ENCODE measurements at places on chromosomes 7 and 10.

DNA sequence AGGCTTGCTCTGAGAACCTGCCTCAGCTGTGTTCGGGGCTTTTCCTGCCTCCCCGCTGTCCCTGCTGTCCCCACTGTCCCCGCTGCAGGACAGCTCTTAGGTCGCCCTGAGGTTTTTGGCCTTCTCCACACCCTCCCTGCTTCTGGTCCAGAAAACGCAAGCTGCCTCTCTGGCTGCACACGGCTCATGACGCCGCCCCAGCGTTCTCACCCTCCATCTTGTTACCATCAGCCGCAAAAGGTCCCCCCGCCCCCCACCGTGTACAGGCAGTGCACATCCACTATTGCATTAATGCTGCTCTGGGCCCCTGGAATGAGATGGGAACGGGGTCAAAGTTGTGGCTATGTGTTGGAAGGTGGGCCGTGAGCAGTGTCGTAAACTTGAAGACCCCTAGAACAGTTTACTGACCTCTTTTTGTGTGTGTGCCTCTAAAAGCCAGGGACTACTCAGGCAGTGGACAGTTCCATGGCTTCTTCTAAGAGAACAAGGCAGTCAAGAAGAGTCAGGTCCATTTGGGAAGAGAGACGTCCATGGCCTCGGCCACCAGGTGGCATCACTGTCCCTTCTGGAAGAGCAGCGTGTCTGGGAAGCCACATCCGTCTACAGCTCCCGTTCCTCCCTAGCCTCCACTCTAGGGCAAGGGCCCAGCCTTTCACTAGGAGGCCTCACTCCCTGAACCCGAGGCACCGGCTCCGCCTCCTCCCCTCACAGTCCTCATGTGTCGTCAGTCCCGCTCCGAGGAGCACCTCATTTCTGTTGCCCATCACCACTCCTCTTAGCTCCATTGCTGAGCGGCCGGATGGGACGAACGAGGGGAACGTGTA lies 38.5 kb upstream of the MKRN1 start:
- peak; percentile 56 for DNase-seq

GRCh38 chr10:23413629-23414089 lies 25.2 kb upstream of the OTUD1 start:
- DNase-seq: no peak

GRCh38 chr10:17734432-17735080 lies 17.4 kb upstream of the TMEM236 start:
- no peak for DNase-seq

DNA sequence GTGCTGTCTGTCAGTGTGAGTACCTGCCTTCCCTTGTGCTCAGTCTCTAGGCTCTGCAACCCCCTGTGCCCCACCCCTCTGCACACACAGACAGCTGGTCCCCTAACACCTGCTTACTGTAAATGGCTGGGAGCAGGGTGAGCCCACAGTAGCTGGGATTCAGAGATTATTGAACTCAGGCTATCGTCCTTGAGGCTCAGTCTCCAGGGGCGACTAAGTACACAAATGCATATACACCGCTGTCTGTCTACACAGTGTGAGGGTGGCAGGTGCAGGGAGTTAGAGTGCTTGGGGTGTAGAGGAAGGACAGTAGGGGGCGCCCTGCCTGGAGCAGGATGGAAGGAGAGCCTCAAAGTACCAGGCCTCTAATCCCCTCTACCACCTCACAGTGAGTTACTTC lies 12.9 kb downstream of the UPP1 start:
- no peak for DNase-seq

DNA sequence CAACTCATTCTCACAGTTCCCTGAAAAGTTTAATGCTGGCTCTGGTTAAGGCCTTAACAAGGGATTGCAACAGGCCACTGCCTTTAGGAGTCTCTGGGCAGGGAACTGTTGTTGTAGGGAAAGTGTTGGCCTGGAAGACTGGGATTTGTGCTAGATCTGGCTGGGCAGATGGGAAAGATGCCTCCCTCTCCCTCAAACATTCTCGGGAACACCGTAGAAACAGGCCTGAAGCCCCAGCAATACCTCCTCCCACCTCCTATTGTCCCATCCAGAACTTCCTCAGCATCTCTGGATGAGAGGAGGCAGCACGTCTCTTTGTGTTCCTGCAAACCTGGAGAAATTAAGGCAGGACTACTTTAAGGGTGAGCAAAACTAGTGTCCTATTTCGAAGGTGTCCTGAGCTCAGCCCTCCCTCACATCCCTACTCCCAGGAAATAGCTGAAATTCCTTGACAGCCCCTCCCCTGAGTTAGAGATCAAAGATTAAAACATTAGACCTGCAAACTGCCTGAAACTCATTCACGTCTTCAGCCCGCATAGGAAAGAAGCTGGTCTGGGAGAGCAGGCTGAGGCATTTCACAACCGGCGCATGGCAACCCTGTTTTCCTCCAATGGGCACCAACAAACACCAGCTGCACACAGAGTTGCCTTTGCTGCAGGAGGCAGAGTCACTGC lies 10.9 kb upstream of the MAP3K8 start:
- DNase-seq: no peak

Measured in T-cell (primary cell).